ENCODE measurements at places on chromosomes 2 and 18. TPM values are rescaled to one million over a fixed set of nuclear protein-coding genes. Genes with fewer than 3 reads are reported as not detected.

GRCh38 chr2:46376586-46376985 lies 79.4 kb downstream of the EPAS1 start:
- no peak for ATAC-seq

DNA sequence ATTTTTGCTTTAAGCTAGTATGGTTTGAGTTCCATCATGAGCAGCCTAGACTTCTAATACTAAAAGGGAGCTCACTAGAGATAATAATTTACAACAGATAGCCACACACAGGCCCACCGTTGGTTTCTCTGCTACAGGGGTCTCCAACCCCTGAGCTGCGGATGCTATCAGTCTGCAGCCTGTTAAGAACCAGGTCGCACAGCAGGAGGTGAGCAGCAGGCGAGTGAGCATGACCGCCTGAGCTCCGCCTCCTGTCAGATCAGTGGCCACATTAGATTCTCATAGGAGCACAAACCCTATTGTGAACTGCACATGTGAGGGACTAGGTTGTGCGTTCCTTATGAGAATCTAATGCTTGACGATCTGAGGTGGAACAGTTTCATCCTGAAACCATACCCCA lies 150.6 kb downstream of the HRH4 start:
- no peak for ATAC-seq

DNA sequence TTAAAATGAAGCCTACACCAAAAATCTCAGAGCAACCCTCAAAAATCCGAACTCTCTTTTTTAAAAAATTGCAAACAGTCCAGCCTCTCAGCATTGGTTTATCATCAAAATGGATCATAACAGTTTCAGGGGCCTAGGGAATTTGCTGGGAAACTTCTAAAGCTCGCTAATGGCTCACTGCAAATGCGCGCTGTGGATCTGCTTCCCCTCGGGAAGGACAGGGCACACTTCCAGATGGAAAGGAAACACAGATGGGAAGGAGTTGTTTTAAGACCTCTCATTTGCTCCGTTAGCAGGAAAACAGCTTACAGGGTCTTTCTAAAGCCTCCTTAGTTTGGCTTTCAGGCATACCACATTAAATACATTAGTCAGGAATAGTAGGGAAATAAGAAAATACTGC lies 27.2 kb downstream of the FECH start:
- ATAC-seq: no peak

DNA sequence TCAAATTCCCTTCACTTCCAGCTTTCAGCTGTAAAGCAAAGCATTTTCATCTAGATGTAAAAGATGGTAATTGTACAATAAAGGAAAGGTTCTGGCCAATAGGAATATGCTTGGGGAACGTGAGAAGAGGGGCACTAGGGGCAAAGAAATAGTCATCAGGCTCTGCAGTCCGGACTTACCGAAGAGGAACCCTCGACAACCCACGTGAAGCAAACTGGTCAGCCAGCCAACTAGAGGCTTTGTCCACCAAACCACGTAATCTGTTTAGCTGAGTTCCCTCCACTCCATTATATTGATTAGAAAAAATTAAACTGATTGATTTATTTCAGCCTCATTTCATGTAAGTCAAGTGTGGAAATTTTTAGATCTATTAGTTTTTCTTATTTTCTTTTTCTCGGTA lies 300.4 kb upstream of the FANCL start:
- no peak for ATAC-seq

- no peak for ATAC-seq
These were observed 292.8 kb upstream of the FBXO11 start for GRCh38 chr2:48199070-48199469.

GRCh38 chr2:239390546-239391285 lies 10.1 kb downstream of the HDAC4 start:
- no peak for ATAC-seq

CFC1 gene
- total RNA-seq: not detected

DNA sequence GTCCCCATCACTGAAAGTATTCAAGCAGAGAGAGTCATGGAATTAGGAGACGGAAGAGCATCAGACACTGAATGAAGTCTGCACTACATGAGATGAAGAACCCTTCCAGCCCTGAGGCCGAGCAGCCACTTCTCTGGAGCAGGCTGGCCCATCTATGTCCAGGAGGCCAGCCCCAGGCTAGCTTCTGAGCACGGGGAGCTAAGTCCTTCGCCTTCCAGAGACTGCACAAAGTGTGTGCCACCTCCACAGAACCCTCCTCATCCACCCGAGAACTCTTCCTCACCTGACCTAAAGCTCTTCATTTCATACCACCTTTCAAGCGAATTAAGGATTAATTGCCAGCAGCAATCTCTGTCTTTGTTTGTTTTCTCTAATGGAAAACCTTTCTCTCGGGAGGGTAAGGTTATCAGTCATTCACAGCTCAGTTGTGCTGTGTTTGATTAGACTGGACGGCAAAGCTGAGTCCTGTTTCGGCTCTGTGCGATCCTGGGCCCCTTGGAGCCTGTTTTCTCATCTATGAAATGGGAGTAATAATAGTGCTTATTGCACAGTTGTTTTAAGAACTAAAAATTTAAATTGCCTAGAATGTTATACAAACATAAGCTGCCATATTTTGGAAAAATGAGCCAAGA lies 38.0 kb downstream of the SCTR start:
- ATAC-seq: no peak

NYAP2 gene
- total RNA-seq: 0.19 TPM

RAPGEF4 gene
- total RNA-seq: 1.4 TPM

DNA sequence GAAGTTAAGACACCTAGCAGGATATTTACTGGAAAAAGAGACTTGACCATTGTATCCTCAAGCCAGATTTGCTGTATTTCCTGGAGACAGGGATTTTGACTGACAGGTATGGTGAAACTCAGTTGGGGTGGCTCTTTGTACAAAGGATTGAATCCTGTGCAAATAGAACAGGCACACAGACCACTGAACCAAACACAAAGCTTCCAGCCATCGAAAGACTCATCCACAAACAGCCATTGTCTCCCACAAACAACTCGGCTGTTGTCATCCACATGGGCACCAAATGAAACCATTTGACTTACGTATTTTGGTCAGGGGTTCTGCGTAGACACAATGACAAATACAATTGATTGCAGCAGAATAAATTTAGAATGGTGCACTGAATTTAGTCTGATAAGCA lies 15.9 kb downstream of the RNF152 start:
- ATAC-seq: no peak

- no peak for ATAC-seq
These were observed 248.0 kb upstream of the PXDN start for GRCh38 chr2:1992280-1992679.

Measured in activated T-helper 17 cell treated with anti-CD3 and anti-CD28 coated beads, Interleukin-2, amount 50 U/mL, for 72 hours (primary cell).